Activated T-helper 1 cell treated with Interleukin-2 at 50 U/mL for 16 hours (primary cell): ENCODE measurements at places on chromosomes 6 and 20.

GRCh38 chr6:15207923-15208322 lies 37.9 kb upstream of the JARID2 start:
- DNase-seq, result no peak

GRCh38 chr6:18527836-18528743 lies 140.9 kb downstream of the RNF144B start:
- DNase-seq, result no peak

- DNase-seq, result no peak
Observed at GRCh38 chr20:19858466-19859371, 100.7 kb downstream of the RIN2 start.

GRCh38 chr6:154343473-154344308 lies 12.9 kb downstream of the IPCEF1 start:
- no peak for DNase-seq

DNA sequence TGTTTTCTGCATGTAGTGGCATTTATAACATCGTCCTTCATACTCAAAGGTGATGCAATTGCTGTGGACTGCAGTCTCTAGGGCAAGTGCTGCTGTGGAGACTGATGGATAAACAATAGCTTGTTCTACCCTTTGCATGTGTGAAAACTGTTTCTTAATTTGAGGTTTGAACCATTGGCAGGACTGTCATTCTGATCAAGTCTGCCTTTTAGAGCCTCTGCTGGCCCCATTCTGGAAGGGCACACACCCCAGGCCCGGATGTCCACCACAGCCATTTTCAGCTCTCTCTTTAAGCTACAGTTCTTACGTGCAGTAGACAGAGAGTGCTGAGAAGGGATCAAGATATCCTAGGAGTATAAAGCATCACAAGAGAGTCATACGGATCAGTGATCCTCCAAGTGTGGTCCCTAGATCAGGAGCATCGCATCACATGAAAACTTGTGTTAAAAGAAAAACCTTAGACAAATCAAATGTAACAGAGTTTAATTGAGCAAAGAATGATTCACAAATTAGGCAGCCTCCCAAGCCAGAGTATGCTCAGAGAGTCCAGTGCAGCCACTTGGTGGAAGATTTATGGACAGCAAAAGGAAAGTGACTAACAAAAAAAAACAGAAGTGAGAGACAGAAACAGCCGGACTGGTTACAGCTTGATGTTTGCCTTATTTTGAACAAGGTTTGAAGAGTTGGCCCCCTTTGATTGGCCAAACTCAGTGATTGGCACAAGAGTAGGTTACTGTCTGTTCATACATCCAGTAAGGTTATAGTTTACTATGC lies 52.0 kb downstream of the FRK start:
- no peak for DNase-seq

- DNase-seq, result no peak
Observed at GRCh38 chr20:63114693-63115311, 101.1 kb downstream of the YTHDF1 start.

GRCh38 chr20:60632391-60633262 lies 619.4 kb upstream of the CDH4 start:
- no peak for DNase-seq

DNA sequence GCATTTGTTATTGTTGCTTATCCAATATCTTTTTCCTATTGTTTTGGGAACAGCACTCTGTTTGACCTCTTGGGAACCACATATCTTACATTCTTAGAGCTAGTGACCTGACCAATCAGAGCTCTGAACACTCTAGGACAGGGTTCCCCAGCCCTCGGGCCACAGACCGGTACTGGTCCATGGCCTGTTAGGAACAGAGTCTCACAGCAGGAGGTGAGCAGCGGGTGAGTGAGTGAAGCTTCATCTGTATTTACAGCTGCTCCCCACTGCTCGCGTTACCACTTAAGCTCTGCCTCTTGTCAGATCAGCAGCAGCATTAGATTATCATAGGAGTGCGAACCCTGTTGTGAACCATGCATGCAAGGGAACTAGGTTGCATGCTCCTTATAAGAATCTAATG lies 226.0 kb upstream of the TSHZ2 start:
- no peak for DNase-seq

- DNase-seq, result no peak
Observed at GRCh38 chr6:3517350-3517749, 60.5 kb upstream of the SLC22A23 start.

GRCh38 chr20:34165018-34165619 lies 53.1 kb upstream of the EIF2S2 start:
- no peak for DNase-seq

DNA sequence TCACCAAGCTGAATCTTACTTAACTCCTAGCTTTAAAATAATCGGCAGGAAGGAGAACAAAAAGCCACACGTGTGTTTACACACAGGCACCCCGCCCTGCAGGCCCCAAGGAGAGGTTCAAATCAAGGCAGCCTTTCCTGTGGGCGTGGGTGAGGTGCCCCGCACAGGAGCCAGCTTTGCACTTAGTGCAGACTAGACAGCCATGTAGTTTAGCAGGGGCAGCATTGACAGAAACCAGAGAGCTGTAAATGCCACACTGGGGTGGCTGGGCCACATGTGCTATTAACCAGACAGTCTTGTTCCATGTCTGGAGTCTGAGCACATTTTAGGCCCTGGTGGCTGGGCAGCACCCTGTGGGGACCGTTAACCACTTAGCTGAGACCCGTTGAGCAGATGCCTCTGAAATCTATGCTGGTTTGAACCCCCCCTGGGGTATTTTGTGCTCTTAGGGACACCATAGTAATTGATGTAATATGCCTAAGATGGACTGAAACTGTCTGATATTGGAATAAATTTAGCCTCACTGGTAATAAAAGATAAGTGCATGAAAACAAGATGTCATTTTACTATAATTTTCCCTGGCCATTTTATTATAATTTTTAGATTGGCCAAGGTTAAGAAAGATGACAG lies 106.4 kb upstream of the KCNG1 start:
- no peak for DNase-seq

DNA sequence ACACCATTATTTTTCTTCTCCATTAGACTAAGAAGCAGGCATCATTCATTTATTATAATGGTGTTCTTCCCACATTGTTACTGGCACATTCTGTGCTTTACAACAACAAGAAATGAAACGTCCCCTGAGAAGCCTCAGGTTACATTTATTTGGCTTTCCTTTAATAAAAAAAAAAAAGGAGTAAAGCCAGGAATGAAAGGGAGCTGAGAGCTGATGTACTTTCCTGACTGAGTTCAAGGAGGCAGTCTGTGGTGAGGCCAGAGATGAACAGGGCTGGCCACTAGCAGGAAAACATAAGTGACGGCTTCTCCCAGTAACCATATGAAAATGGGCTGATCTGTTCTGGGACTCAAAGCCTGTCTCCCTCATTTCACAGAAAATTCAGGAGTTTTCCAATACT lies 742.1 kb downstream of the MAFB start:
- DNase-seq, result no peak

- DNase-seq, result no peak
Observed at GRCh38 chr6:551405-551804, 105.5 kb downstream of the HUS1B start.

- DNase-seq, result no peak
Observed at GRCh38 chr6:136783495-136784270, 8.6 kb downstream of the MAP3K5 start.

GRCh38 chr6:900716-901605 lies 208.0 kb upstream of the EXOC2 start:
- DNase-seq, result no peak

DNA sequence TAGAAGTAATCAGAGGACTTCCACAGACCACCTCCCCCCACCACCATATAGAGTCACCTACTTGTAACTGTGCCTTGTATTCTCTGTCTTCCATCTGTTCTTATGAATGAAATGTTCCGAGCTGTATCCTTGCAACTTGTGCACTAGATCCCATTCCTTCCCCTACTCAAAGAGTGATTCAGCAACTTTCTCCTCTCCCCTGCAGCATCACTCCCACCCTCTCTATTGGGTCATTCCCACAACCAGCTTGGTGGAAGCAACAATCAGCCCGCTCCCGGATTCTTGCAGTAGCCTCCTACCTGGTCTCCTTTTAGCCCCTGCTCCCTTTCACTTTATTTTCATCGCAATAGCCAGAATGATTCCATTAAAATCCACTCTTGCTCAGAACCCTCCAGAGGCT lies 34.9 kb upstream of the REV3L start:
- DNase-seq, result no peak

DNA sequence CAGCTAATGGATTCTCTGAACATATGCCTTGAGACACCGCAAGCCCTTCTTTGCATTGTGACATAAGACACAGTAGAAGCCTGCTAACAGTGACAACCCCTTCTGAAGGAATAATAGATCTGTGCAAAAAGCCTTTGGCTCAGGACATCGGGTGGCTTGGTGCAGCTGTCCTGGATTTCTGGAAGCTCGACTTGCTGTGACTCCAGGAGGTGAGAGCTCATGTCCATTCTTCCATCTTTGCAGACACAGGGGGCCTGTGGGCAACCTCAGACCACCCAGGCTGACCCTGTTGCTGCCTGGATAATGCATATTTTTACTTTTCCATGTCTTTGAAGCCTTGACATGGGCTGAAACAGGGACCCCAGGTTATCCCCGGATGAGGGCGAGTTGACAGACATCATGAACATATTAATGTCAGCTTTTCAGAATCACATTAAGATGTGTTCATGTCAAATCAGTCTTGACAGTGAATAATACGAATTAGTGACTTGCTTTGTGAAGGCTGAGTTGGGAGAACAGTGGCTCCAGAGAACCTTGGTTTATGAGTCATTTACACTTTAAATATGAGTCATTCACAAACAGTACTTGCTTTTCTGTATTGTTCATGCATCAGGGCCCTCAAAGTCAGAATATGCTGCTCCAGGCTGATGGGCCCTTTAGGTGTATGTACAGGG lies 66.8 kb upstream of the IYD start:
- no peak for DNase-seq

DNA sequence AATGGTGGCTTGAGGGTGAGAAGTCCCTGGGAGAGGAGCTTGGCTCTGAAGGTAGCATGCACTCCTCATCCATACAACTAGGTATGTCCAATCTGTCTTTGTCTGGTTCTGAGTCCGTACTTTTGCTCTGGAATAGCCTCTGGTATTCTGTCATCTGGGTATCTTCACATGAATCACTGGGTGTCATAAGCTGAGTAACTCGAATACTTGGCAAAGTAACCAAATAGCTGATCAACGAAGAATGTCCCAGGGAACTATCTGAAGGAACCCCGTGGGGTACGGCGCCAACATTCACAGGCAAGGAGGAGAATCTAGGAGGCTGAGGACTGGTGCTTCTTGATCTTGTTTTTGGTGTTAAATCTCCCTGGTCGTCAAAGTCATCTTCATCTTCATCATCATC lies 184.8 kb downstream of the HIVEP2 start:
- no peak for DNase-seq

DNA sequence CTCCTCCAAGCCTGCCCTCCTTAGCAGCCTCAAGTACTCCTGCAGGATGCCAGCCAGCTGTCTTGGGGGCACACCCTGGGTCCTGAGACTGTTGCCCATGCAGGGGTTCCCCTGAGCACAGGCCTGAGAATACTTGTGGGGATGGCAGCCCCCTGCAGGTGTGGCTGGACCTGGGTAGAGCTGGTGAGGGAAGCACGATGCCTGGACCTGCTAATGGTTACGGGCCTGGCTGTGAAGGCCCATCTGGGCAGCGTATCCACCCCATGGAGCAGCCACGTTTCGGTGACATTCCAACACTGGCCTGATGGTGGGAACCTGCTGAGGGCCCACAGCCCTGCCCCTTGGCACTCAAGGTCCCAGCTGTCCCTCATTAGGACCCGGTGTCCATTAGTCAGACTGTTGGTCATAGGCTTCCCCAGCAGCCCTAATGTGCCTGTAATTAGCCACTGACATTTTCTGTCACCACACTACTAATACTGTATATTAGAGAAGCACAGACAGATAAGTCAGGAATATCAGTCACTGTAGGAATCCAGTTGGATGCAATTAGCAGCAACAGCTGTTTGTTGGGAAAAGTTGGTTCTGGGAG lies 20.3 kb downstream of the CCDC167 start:
- no peak for DNase-seq

DNA sequence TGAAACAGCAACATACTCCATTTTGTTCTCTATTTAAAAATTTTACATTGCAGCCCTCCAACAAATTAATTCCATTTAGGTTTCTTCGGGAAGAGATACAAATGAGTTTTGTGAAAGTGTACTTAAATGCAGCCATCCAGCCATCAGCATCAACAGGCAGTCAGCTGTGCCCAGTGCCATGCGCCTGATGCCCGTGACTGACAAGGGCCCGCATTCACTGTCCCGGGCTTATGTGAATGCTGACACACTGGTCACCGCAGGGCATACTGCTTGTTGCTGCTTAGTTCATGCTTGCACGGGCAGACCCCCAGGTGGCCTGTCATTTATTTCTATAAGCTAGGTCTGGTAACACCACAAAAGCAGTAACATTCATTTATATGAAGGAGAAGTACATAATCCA lies 224.9 kb upstream of the QKI start:
- DNase-seq, result no peak

DNA sequence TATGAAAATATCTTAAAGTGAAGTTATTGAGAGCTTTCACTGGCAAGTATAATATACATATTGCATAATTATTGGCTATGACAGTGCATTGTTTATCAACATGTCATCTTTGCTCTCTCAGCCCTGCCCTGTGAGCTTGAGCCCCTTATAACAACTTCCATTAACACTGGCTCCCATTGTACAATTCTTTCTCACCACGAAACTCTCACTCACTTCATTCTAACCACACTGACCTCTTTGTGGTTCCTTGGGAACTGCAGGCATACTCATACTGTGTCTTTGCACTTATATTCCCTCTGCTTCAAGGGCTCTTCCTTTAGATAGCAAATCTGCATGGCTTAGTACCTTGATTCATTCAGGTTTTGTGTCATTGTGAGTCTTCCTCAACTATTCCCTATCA lies 411.8 kb downstream of the CDKAL1 start:
- no peak for DNase-seq
